SK-N-MC (cell line): ENCODE measurements at places on chromosomes 4 and X.

DNA sequence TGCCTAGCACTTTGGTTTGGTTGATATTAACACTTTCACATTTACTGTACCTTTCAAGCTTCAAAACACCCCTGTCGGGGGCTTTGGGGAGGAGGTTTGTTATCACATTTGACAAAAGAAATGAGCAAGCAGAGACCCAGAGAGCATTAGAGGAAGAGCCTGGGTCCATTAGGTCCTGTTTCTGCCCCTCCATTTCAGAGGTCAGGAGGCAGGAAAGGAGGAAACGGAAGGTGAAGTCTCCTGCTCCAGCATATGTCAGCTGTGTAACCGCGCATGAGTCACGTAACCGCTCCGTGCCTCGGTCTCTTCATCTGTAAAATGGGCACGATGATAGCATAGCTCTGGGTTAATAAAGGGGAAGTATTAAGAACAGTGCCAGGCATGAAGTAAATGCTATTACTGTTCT lies 201.9 kb upstream of the BCOR start:
- no peak for DNase-seq

- DNase-seq: no peak
Measured at GRCh38 chr4:152468408-152468807, 67.5 kb downstream of the FBXW7 start.

- no peak for DNase-seq
Measured at GRCh38 chr4:13892739-13893105, 265.2 kb upstream of the BOD1L1 start.

- no peak for DNase-seq
Measured at GRCh38 chr4:148934926-148935578, 492.8 kb upstream of the NR3C2 start.

DNA sequence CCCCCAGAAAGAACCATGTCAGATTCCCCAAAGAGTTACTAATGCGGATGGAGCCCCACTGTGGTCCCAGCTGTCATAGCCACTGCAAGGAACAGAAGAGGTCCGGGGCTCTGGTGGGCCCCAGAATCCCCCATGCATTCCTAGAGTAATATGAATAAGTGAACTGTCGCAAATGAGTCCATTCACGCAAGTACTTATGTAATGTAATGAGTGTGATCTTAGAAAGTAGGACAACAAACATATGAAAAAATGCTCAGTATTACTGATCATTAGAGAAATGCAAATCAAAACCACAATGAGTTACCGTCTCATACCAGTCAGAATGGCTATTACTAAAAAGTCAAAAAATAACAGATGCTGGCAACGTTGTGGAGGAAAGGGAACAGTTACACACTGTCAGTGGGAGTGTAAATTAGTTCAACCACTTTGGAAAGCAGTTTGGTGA lies 141.5 kb upstream of the RBPJ start:
- no peak for DNase-seq

GRCh38 chr4:104408878-104409277 lies 85.8 kb downstream of the CXXC4 start:
- DNase-seq: no peak

GRCh38 chr4:12244973-12245372 lies 816.3 kb upstream of the HS3ST1 start:
- no peak for DNase-seq

- DNase-seq: no peak
Measured at GRCh38 chr4:163591614-163592020, 97.1 kb downstream of the TMA16 start.

DNA sequence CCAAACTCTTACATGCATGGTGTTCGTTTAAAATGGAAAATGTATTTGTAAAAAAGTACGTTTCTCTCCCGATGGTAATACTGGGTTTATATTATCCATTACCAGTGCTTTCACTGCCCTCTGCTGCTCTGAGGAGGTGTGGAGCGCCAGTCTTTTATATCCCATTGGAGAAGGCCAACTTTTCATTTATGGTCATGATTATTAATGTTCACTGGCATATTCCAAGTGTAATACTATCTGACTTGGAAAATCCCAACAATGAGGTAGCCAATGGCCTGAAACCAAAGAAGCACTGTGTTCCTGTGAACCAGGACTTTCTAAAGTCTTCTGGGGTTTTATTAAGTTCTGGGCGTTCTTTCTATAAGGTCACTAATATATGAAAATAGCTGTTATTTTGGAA lies 80.7 kb downstream of the SYNPO2 start:
- DNase-seq: no peak
